ENCODE measurements at places on chromosomes 3 and 15.

DNA sequence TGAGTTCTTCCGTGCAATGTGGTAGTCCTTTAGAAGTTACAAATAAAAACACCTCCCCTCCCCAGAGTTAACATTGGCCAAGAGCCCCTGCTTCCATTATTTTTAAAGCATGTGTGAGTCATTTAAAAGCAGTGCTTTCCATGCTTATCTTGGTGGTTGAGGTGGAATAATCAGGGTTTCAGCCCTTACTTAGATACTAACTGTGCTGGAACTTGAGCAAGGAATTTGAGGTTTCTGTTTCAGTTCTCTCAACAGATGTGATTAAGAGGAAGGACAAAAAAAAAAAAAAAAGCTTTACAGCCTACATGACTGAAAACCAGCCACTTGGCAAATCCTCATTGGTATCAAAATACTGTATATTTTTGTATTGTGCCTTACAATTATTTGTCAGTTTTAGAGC lies 64.5 kb downstream of the CGNL1 start:
- H3K27me3 ChIP-seq = peaks cover 36% of the 10 kb centered on the region
- no peaks in the 10 kb centered on the region for H3K4me1 ChIP-seq
- no peak overlapping the region for H3K4me3 ChIP-seq
- no peak for DNase-seq

DNA sequence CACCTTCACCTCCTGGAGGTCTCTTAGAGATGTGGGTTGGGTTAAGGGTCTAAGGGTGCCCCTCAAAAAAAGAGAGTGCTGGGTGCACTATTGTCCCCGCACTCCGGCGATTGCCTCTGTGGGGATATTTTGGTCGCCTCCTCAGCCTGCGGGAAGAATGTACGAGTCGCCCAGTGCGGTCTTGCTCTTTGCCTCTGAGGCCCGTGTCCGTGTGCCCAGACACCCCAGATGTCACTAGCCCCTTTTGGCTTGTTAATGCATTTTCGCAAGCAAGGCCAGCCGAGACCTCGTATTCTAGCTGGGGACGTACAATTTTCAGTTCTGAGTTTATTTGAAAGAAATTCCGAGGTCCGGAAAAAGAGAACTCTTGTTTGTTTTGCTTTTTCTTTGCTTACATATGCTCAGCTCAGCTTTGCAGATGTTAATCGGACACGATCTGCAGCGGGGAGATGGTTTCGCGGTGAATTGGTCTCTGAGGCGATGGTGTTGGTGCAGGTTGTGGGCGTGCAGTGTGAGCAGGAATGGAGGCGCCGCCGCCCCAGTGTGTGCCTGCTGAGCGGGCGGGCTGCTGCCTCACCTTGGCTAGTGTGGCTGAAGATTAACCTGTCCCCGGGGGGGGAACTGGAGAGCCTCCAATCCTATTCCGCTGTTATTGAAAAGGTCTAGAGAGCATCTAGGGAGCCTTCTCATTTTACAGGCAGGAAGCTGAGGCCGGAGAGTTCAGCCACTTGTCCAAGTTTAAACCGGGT lies 1.4 kb downstream of the ST6GAL1 start:
- H3K27ac ChIP-seq = peak overlapping the region; percentile 95
- H3K4me3 ChIP-seq = peak overlapping the region; percentile 91
- peaks cover 44% of the 10 kb centered on the region for H3K36me3 ChIP-seq
- peak; percentile 82 for DNase-seq
- H3K27me3 ChIP-seq = no peaks in the 10 kb centered on the region

DNA sequence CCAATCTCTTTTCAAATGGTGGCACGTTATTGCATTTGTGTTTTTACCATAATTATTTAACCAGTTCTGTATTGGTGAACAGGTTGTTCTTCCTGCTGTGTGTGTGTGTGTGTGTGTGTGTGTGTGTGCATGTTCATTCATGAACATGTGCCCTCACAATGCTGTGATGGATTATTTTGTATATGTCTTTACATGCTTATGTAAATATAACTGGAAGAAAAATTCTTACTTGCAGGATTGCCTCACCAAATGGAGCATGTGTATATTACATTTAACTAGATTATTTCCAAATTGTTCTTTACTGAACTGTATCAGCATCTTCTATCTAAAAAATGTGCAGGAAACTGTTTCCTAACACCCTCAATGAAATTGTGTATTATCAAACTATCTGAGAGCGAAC lies 175.2 kb upstream of the ZPLD1 start:
- no peak for DNase-seq
- H3K4me1 ChIP-seq = no peaks in the 10 kb centered on the region
- H3K36me3 ChIP-seq = no peaks in the 10 kb centered on the region
- H3K4me3 ChIP-seq = no peak overlapping the region

DNA sequence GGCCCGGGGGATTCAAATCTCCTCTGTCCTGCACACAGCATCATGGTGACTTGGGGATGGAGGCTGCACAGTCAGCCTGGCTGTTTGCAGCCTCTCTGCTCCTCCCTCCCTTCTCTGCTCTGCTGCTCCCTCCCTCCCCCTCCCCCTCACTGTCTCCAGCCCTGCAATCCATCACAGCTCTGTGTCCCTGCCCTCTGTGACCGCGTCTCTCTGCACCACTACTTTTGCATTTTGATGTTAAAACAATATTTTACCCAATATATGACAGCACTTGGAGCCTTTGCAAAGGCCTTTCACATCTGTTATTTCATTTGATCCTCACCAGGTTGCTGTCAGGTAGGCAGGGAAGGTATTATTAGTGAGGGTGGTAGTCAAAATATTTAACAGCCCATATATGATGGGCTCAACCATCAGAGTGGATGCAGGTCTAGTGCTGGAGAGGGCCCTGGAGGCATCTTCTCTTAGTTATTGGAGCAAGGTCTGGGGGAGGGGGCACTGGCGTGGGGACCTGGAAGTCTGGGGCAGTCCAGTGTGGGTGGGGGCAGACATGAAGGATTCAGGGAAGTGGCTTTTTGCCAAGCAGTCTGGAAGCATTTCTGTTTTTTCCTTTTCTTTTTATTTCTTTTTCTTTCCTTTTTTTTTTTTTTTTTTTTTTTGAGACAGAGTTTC lies 16.3 kb upstream of the VPS8 start:
- no peak overlapping the region for H3K27ac ChIP-seq
- no peak overlapping the region for H3K4me3 ChIP-seq
- H3K36me3 ChIP-seq = no peaks in the 10 kb centered on the region
- no peak for DNase-seq
- H3K27me3 ChIP-seq = peaks cover 41% of the 10 kb centered on the region

DNA sequence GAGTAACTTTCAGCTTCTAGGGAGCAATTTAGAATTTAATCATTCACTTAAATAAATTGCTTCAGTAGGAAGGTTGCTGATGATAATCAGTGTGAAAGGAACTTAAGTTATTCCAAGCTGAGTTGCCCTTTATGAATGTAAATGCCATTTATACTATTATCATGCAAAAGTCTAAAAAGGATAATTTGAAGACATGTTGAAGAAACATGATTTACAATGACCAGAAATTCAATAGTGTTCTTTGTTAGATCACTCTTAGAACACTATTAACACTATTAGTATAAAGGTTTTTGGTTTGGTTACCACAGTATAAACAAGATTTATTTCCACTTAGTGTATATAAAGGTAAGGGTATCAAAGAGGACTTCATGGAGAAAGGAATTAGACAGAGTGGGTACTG lies 1.6 kb downstream of the OR4F6 start:
- H3K27me3 ChIP-seq = peaks cover 55% of the 10 kb centered on the region
- H3K27ac ChIP-seq = no peak overlapping the region
- H3K4me1 ChIP-seq = no peaks in the 10 kb centered on the region
- no peaks in the 10 kb centered on the region for H3K36me3 ChIP-seq
- DNase-seq = no peak

- peak overlapping the region; percentile 95 for H3K4me3 ChIP-seq
- peaks cover 31% of the 10 kb centered on the region for H3K4me1 ChIP-seq
- peaks cover 28% of the 10 kb centered on the region for H3K36me3 ChIP-seq
- H3K27ac ChIP-seq = peak overlapping the region; percentile 86
- no peaks in the 10 kb centered on the region for H3K27me3 ChIP-seq
Measured at GRCh38 chr3:138833899-138834595, 681 bp downstream of the PIK3CB start.

DNA sequence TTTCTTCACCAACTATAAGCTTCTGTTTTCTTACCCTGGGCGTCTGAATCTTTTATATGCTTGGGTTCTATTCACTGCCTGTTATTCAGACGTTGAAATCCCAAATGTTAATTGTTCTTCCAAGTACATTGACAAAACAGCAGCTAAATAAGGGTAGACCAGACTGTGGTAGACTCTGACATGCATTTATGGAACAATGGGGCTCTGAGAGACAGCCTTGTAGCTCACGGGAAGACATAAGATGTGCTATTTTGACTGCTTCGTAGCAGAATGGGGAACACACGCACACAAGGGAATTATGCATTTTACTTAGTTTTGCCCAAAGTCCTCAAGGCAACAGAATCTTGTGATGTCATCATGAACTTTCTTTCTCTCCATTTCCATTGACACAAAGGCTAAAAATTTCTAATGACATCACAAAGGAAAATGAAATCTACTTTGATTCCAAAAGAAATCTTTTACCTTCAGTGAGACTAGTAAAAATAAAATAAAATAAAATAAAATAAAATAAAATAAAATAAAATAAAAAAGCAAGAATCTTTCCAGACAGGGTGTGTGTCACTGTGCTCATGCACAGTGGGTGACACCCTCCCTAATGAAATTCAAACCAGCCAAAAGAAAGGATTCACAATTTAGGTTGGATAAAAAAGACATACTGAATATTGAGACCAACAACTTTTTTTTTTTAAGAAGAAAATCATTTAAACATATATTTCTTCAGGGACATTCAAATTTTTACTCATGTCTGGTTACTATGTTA lies 346.6 kb downstream of the ZBTB20 start:
- H3K4me1 ChIP-seq = peaks cover 24% of the 10 kb centered on the region
- H3K27me3 ChIP-seq = no peaks in the 10 kb centered on the region
- H3K4me3 ChIP-seq = no peak overlapping the region
- H3K27ac ChIP-seq = no peak overlapping the region
- peaks cover 5% of the 10 kb centered on the region for H3K36me3 ChIP-seq

DNA sequence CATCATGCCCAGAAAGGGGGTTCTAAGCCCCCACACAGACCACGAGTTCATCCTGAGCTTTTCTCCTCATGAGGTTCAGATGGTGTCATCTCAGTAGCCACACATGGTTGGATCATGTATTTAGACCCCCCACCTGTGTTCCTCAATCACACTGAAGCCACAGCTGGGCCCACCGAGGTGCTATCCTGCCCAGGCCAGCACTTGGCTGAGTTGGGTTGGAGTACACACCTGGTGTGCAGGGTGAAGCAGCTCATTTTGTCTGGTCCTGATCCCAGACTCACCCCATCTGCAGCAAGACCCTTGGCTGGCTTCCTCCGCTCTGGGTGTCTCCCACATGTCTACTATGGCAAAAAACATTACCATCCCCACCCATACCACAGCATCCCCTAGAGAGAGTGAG lies 41.9 kb downstream of the ACAA1 start:
- no peaks in the 10 kb centered on the region for H3K36me3 ChIP-seq
- DNase-seq = no peak
- H3K4me1 ChIP-seq = no peaks in the 10 kb centered on the region
- H3K4me3 ChIP-seq = no peak overlapping the region

DNA sequence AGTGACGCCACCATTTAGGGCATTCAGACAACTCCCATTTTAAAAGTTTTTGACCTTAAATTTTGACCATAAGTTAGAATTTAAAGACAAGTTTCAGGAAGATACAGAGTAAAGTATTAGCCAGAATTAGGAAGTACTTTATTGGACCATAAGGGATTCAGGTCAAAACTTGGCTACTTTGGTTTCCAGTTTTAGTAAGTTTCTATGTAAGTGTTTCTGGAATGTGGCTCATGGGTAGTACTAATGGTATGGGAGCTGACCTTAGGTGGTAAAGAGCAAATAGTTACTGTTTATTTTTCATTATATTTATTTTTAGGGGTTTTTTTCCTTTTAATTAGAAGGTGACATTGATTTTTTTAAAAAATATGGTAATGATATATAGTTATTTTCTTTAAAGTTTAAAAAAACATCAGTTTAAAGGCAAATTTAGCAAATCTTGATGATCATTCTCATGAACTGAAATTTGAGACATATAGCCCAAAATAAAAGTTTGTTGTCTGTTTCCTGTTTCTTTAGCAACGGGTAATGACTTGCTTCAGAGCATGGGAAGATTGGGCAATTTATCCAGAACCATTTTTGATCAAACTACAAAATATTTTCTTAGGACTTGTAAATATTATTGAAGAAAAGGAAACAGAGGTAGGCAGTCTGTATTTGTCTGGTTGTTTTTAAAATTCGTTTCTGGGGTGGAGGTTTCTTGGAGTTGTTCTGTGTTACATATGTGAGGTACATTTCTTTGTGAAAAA lies 34.3 kb downstream of the U2SURP start:
- no peak overlapping the region for H3K4me3 ChIP-seq
- H3K27me3 ChIP-seq = no peaks in the 10 kb centered on the region
- peaks cover 62% of the 10 kb centered on the region for H3K36me3 ChIP-seq
- no peak for DNase-seq
- H3K4me1 ChIP-seq = peaks cover 14% of the 10 kb centered on the region

DNA sequence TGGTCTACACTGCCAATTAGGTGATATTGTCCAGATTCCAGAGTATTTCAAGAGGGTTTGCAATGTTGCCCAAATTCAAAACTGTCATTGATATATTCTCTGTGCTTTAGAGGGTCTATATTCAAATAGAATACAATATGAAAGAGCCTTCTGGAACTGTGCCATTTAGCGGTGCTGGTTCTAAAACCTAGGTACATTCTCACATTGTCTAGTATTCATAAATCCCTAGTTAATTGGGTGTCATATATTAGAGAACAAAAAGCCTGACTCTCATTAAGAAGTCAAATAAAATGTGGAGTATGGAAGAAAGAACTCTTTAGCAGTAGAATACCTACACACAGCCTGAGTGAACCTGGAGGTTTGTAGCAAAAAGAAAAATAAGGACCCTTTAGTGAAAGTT lies 447.9 kb downstream of the CNTN6 start:
- H3K36me3 ChIP-seq = no peaks in the 10 kb centered on the region
- no peak overlapping the region for H3K4me3 ChIP-seq
- H3K27ac ChIP-seq = no peak overlapping the region
- DNase-seq = no peak
- H3K4me1 ChIP-seq = no peaks in the 10 kb centered on the region
- no peaks in the 10 kb centered on the region for H3K27me3 ChIP-seq

GRCh38 chr15:37789881-37790280 lies 144.6 kb upstream of the TMCO5A start:
- no peak overlapping the region for H3K4me3 ChIP-seq
- DNase-seq = no peak
- H3K27me3 ChIP-seq = no peaks in the 10 kb centered on the region
- no peaks in the 10 kb centered on the region for H3K36me3 ChIP-seq
- H3K27ac ChIP-seq = no peak overlapping the region

- no peaks in the 10 kb centered on the region for H3K27me3 ChIP-seq
- no peak overlapping the region for H3K4me3 ChIP-seq
- no peak for DNase-seq
- H3K4me1 ChIP-seq = no peaks in the 10 kb centered on the region
- H3K27ac ChIP-seq = no peak overlapping the region
Measured at GRCh38 chr3:152083135-152083534, 185.6 kb upstream of the MBNL1 start.

DNA sequence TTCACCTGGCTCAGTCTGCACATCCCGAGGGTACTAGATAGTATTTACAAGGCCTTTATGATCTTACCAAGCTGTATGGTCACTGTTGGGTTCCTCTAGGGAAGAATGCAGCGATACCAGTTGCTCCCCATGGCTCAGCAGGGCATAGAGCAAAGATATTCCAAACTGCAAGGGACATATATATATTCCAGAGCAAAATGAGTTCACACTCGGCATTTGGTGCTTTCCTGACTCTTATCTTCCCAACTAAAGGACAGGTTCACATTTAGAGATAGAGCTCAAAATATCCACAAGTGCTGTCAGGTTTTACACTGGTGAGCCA lies 3.5 kb upstream of the SPG11 start:
- H3K27ac ChIP-seq = peak overlapping the region; percentile 93
- peaks cover 66% of the 10 kb centered on the region for H3K4me1 ChIP-seq
- peaks cover 51% of the 10 kb centered on the region for H3K36me3 ChIP-seq
- no peaks in the 10 kb centered on the region for H3K27me3 ChIP-seq

All from effector memory CD8-positive, alpha-beta T cell (primary cell).